ENCODE measurements at places on chromosomes 1 and 21. TPM values are rescaled to one million over a fixed set of nuclear protein-coding genes. Genes with fewer than 3 reads are reported as not detected.

The MYOC gene
- total RNA-seq: not detected

The DCST1 gene
- total RNA-seq: not detected

The TRIM17 gene
- 20.5 TPM for total RNA-seq

- no peak overlapping the region for H3K4me3 ChIP-seq
- H3K36me3 ChIP-seq: no peaks in the 10 kb centered on the region
- no peaks in the 10 kb centered on the region for H3K4me1 ChIP-seq
- DNase-seq: no peak
These were observed 5.8 kb downstream of the OR6P1 start for GRCh38 chr1:158564608-158565007.

DNA sequence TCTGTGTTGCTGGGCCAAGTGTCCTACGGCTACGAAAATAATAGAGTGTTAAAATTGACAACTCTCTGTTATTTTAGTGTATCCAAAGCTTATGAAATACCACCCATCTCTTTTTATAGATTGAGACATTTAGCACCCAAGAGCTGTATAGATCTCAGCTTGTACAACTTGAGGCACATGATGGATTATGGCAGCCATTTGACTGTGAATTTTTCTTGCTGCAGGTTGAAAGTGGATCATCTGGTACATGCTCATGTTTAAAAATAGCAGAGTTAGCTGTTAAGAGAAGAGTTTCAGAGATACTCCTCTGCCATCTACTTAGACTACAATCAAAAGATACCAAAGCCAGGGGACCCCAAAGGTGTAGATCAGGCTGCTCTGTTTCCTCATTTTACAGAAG lies 49.3 kb upstream of the FAM3B start:
- no peak overlapping the region for H3K4me3 ChIP-seq
- no peaks in the 10 kb centered on the region for H3K27me3 ChIP-seq
- peaks cover 7% of the 10 kb centered on the region for H3K36me3 ChIP-seq
- no peaks in the 10 kb centered on the region for H3K4me1 ChIP-seq

- H3K27ac ChIP-seq: no peak overlapping the region
- H3K4me1 ChIP-seq: peaks cover 10% of the 10 kb centered on the region
- H3K4me3 ChIP-seq: no peak overlapping the region
- DNase-seq: no peak
These were observed 58.5 kb downstream of the LYST start for GRCh38 chr1:235808223-235808622.

DNA sequence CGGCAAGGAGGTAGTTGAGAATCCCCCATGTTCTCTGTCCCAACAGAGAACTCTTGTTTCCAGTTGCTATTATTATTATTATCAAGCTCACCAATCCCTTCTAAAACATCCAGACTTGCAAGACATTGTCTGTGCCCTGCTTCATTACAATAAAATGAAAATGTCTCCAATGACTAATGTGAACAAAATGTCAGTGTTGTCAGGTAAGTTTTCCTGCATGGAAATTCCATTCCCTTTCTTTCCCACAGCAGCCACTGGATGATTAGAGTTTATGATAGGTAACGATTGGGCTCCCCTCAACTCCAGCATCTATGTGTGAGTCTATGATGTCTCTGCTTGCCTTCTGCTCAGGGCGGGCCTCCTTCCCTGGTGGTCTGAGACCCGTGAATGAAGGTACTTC lies 8.9 kb upstream of the DYRK1A start:
- no peak overlapping the region for H3K4me3 ChIP-seq
- no peaks in the 10 kb centered on the region for H3K36me3 ChIP-seq
- no peak for DNase-seq
- no peak overlapping the region for H3K27ac ChIP-seq

DNA sequence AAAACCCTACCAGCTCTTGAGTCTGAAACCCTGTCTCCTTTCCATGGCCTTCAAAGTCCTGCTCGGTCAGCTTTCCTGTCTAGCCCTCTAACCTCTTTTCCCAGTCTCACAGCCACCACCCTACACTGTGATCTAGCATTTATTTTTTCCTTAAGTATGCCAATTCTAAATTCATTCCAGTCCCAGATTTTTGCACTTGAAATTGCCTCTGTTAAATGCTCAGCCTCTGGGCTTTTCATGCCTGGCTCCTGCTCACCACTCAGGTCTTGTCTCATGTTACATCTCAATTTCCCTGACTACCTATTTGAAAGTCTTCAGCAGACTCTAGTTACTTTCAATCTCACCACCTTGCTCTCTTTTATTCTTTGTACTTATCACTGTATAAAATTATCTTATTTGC lies 176.2 kb downstream of the ADGRL4 start:
- H3K27ac ChIP-seq: no peak overlapping the region
- no peak overlapping the region for H3K4me3 ChIP-seq
- no peak for DNase-seq
- no peaks in the 10 kb centered on the region for H3K36me3 ChIP-seq
- no peaks in the 10 kb centered on the region for H3K27me3 ChIP-seq

DNA sequence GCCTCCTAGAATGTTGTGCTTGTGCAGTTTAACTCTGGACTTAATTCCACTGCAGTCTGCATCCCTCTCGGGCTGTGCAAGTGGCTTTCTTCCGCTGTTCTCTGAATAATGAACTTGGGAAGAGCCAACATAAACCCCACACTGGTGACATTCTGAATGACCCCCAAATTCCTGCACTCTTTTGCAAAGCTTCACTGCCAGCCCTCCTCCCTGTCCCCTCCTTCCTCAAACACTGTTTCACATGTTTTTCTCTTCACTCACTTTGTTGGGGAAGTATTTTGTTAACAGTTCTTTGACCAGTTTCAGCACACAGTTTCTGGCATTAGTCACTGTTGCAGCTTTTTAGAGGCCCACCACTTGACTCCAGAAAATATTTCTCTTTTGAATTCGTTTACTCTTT lies 39.7 kb downstream of the GNG12 start:
- peaks cover 17% of the 10 kb centered on the region for H3K4me1 ChIP-seq
- peak overlapping the region; percentile 37 for H3K27ac ChIP-seq
- no peaks in the 10 kb centered on the region for H3K36me3 ChIP-seq
- H3K4me3 ChIP-seq: no peak overlapping the region

The ANKRD35 gene
- 0.31 TPM for total RNA-seq

The C1orf87 gene
- not detected for total RNA-seq

GRCh38 chr1:3902111-3902511 lies 2.0 kb upstream of the C1orf174 start:
- peaks cover 8% of the 10 kb centered on the region for H3K36me3 ChIP-seq
- H3K27me3 ChIP-seq: no peaks in the 10 kb centered on the region
- no peak for DNase-seq
- peak overlapping the region; percentile 50 for H3K4me3 ChIP-seq

The A3GALT2 gene
- 0.40 TPM for total RNA-seq

- H3K27me3 ChIP-seq: peaks cover 3% of the 10 kb centered on the region
- H3K4me1 ChIP-seq: no peaks in the 10 kb centered on the region
- H3K4me3 ChIP-seq: no peak overlapping the region
- DNase-seq: no peak
- H3K36me3 ChIP-seq: no peaks in the 10 kb centered on the region
- H3K27ac ChIP-seq: no peak overlapping the region
These were observed 104.9 kb upstream of the EDN2 start for GRCh38 chr1:41589395-41589794.

DNA sequence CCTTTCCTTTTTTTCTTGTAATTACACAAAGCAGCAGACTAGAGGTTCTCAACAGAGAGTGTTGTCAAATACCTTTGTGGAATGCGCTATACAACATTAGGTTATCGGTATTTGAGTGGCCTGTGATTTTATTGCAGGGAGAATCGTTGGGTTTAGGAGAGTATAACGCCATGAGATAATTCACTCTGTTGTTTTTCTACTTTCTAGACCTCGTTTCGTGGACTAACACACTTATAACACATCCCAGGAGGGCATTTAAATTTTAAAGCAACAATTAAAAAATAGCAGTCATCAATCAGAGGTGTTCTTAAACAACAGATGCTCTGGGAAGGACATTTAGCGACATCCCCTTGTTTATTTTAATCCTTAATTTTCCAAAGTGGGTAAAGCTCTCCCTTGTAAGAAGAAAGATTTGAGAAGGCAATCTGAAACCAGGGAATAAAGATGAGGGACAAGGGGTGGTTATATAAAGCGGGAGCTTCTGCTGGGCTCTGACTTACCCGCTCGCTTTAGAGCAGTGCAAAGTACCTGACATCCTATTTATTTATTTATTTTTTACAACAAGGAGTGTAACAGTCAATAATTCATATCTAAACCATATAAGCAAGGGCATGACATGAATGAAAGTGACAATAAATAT lies 4.9 kb downstream of the PBX1 start:
- no peaks in the 10 kb centered on the region for H3K27me3 ChIP-seq
- no peak for DNase-seq
- H3K36me3 ChIP-seq: peaks cover 16% of the 10 kb centered on the region
- peak overlapping the region; percentile 72 for H3K4me3 ChIP-seq
- H3K27ac ChIP-seq: peak overlapping the region; percentile 94

The CA14 gene
- total RNA-seq: 13.1 TPM

DNA sequence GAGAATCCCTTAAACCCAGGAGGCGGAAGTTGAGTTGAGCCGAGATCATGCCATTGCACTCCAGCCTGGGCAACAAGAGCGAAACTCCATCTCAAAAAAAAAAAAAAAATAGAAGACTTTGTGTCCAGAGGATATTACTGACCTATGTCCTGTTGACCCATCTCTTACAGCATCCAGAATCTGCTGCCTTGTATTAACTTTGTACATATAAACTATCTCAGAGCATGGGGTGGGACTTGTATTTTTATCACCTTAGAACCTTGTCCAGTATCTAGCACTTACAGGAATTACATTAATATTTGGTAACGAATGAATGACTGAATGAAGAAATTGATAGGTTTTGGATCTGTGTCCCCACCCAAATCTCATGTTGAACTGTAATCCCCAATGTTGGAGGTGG lies 117.8 kb downstream of the TGFBR3 start:
- no peak overlapping the region for H3K4me3 ChIP-seq
- H3K27me3 ChIP-seq: no peaks in the 10 kb centered on the region
- peaks cover 30% of the 10 kb centered on the region for H3K4me1 ChIP-seq
- no peak overlapping the region for H3K27ac ChIP-seq
- no peak for DNase-seq
- peaks cover 2% of the 10 kb centered on the region for H3K36me3 ChIP-seq

The AMY1A gene
- total RNA-seq: not detected

DNA sequence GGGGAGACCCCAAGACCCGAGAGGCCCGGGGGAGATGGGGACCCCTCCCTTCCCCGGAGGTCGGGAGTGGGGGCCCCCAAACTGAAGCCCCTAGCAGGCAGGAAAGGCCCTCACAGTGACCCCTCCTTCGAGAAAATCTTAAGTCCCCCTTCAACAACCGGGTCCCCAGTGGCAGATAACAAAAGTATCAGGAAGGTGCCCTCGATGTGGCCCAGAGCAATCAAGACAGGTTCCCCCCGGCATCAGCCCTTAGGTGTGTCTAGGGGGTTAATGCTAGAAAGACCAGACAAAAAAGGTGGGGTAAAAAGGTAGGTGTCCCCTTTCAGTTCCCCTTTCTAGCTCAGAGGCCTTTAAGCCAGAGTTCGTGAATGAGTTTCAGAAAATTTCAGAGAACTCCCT lies 282 bp upstream of the ECE1 start:
- no peaks in the 10 kb centered on the region for H3K27me3 ChIP-seq
- H3K4me1 ChIP-seq: peaks cover 38% of the 10 kb centered on the region
- H3K4me3 ChIP-seq: peak overlapping the region; percentile 78
- H3K27ac ChIP-seq: peak overlapping the region; percentile 82

The RIPPLY3 gene
- 18.9 TPM for total RNA-seq

DNA sequence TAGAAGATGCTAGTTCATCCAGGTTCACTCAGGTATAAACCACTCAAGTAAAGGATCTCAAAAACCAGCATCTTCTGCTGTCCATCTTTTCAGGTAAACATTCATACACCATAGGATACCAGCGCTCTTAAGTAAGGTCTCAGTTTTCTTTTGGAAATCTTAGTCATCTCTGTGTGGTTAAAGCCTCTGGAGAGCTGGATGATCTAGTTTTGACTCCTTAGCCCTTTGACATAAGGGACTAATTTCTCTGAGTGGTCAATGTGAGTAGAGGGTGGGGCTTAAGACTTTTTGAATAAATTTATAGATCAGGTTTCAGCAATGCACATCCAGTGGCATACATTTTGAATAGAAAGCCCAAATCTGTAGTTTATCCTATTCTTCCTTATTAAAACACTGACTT lies 92.3 kb downstream of the CTH start:
- no peak overlapping the region for H3K4me3 ChIP-seq
- H3K27me3 ChIP-seq: peaks cover 3% of the 10 kb centered on the region
- no peak for DNase-seq
- no peaks in the 10 kb centered on the region for H3K4me1 ChIP-seq

GRCh38 chr1:242788771-242789170 lies 264.3 kb upstream of the PLD5 start:
- H3K27me3 ChIP-seq: no peaks in the 10 kb centered on the region
- H3K4me3 ChIP-seq: no peak overlapping the region
- no peak overlapping the region for H3K27ac ChIP-seq
- no peaks in the 10 kb centered on the region for H3K36me3 ChIP-seq
- no peak for DNase-seq
- no peaks in the 10 kb centered on the region for H3K4me1 ChIP-seq

DNA sequence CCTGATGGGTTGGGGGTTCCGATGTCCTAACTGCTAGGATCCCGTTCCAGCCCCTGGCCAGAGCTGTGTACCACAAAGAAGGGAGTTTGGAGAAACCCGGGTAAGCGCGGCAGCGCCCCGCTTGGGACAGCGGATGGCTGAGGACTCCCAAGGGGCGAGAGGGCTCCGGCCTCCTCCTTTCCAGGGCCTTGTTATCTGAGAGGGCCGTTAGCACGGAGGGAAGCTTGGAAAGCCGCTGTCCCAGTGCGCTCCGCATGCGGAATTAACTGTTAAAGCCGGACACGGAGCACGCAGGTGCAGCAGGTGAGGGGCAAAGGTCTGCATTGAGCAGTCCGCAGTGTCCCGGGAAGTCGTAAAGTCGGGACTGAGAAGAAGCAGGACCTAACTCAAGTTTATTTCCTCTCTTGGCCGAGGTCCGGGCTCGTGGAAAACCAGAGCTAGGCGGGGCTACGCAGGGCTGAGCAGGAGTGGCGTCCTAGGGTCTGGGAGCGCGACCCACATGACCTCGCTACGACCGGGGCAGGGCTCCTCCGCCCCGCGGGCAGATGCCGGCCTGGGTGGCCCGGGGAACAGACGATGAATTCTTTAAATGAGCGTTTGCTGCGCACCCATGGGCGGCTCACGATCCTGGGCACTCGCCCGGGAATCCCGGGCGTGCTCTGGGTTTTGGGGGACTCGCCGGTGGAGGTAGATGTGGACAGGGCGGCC lies 4.5 kb downstream of the LHX4 start:
- peak overlapping the region; percentile 57 for H3K4me3 ChIP-seq
- no peaks in the 10 kb centered on the region for H3K36me3 ChIP-seq
- H3K4me1 ChIP-seq: peaks cover 9% of the 10 kb centered on the region
- peaks cover 92% of the 10 kb centered on the region for H3K27me3 ChIP-seq

The CLCNKB gene
- 1.5 TPM for total RNA-seq
